ENCODE measurements at places on chromosomes 2 and 18.

DNA sequence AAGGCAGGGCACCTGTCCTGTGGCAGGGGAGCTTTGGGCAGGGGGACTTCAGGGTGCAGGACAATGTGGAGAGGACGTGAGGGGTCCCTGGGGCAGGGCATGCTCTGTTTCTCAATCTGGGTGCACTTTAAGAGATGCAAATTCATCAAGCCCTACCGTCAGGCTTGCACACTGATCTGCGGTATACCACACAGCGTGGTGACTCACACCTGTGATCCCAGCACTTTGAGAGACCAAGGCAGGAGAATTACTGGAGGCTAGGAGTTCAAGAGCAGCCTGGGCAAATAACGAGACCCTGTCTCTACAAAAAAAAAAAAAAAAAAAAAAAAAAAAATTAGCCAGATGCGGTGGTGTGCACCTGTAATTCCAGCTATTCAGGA is 10.2 kb upstream of the GPC1 start:
- DNase-seq: no peak

- no peak for DNase-seq
Measured at GRCh38 chr2:25165992-25166875, 2.1 kb downstream of the POMC start.

GRCh38 chr2:112004253-112004645 is 50.8 kb upstream of the TMEM87B start:
- DNase-seq: no peak

GRCh38 chr2:13002536-13003331 is 286.0 kb downstream of the TRIB2 start:
- DNase-seq: no peak

- DNase-seq: no peak
Measured at GRCh38 chr2:15182275-15182674, 378.9 kb downstream of the NBAS start.

GRCh38 chr2:137838255-137839092 is 125.8 kb upstream of the HNMT start:
- peak; percentile 40 for DNase-seq

GRCh38 chr2:67845621-67846369 is 217.0 kb downstream of the C1D start:
- DNase-seq: no peak

DNA sequence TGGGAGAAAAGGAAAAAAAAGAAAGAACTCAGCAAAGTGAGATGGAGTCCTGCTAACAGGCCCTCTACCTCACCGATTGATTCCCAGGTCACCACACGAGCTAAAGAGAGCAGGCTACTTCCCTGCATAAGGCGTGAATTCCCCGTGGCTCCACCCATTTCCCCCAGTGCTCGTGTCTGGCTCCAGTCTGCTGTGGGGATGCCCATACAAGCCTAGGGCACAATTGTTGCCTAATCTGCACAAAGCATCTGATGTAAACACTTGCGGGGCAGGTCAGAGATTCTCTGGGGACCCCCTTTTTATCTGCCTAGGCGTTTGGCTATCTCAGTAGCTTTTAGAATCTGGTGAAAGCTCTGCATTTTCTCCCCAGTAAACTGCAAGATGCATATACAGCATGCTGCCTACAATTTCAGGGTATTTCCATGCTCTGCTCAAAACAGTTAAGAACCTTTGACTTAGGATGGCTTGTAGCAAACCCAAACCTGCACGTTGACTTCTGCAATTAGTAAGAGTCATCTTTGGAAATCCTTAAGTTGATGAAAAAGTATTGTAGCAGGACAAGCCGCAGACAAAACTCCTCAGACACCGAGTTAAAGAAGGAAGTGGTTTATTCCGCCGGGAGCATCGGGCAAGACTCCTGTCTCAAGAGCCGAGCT is 34.8 kb downstream of the MYO3B start:
- DNase-seq: no peak

GRCh38 chr2:147051814-147052213 is 793.0 kb upstream of the ACVR2A start:
- no peak for DNase-seq

- DNase-seq: no peak
Measured at GRCh38 chr2:85909005-85909404, 20.2 kb upstream of the ST3GAL5 start.

DNA sequence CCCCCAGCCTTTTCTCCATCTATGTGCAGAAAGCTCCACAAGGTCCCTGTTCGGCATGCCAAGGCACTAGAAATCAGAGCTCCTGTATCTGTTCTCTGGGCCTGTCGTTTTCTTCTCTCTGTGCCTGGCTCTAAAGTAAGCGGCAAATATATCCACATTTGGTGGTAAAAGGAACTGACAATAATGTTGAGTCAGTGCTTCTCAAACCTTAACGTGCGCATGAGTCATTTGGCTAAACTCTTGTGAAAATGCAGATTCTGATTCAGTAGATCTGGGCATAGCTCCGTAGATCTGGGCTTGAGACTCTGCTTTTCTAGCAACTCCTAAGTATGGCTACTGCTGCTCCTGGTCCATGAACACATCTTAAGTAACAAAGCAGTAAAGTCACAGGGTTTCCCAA is 16.5 kb upstream of the ACSL3 start:
- peak; percentile 82 for DNase-seq

DNA sequence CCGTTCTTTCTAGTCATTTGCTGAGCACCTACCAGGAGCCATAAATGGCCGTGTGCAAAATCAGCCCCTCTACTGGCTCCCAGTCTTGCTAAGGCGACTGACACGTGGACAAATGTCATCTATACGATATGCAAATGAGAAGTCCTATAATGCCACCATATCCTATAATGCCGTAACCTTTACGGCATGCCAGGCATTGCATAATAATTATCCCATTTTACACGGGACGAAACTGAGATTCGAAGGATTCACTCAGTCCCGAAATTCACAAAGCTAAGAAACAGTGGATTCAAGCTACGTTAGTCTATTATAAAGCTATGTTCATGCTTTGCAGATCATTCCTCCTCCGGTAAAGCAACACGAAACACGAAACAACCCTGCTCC is 34.1 kb upstream of the RNF149 start:
- no peak for DNase-seq

- no peak for DNase-seq
Measured at GRCh38 chr2:32182667-32183066, 17.0 kb downstream of the SLC30A6 start.

Measured in fibroblast of skin of right biceps (primary cell).